Esophagus squamous epithelium (tissue), 5 donors: ENCODE measurements at places on chromosomes 4 and X. TPM values are rescaled to one million over a fixed set of nuclear protein-coding genes. Genes with fewer than 3 reads are reported as not detected.

The NOX1 gene
- not detected for total RNA-seq

DNA sequence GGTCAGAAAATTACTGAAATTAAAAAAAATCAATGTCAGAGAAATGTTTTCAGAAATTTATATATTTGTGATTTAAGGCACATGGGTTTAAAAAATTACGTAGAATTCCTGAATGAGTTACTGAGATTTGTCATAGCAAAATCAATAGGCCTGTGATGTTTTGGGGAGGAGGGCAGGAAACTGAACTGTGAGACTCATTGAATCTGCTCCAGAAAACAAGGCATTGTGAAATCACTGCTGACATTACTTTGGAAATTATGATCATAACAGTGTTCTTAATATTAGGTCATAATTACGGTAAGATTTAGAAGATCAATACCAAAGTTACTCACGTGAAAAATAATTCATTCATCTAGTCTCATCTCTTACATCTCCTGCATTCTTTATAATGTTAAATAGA, 5.3 kb downstream of the FGF5 start:
- H3K4me3 ChIP-seq: no peak overlapping the region
- no peaks in the 10 kb centered on the region for H3K36me3 ChIP-seq
- no peak overlapping the region for H3K27ac ChIP-seq
- H3K4me1 ChIP-seq: peaks cover 16% of the 10 kb centered on the region

DNA sequence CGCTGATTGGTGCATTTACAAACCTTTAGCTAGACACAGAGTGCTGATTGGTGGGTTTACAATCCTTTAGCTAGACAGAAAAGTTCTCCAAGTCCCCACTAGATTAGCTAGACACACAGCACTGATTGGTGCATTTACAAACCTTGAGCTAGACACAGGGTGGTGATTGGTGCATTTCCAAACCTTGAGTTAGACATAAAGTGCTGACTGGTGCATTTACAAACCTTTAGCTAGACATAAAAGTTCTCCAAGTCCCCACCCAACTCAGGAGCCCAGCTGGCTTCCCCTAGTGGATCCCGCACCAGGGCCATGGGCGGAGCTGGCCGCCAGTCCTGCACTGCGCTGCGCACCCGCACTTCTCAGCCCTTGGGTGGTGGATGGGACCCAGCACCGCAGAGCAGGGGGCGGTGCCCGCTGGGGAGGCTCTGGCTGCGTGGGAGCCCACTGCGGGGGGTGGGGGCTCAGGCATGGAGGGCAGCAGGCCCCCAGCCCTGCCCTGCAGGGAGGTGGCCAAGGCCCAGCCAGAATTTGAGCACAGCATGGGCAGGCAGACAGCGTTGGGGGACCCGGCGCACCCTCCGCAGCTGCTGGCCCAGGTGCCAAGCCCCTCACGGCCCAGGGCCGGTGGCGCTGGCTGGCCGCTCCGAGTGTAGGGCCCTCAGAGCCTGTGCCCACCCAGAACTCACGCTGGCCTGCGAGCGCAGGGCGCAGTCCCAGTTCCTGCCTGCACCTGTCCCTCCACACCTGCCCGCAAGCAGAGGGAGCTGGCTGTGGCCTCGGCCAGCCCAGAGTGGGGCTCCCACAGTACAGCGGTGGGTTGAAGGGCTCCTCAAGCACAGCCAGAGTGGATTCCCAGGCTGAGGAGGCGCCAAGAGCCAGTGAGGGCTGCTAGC, 608.9 kb upstream of the LCORL start:
- H3K4me3 ChIP-seq: no peak overlapping the region
- no peaks in the 10 kb centered on the region for H3K36me3 ChIP-seq
- no peaks in the 10 kb centered on the region for H3K4me1 ChIP-seq
- no peaks in the 10 kb centered on the region for H3K27me3 ChIP-seq
- H3K27ac ChIP-seq: no peak overlapping the region

- no peak overlapping the region for H3K4me3 ChIP-seq
- H3K27me3 ChIP-seq: no peaks in the 10 kb centered on the region
These were observed 23.7 kb downstream of the SLC10A6 start for GRCh38 chr4:86825511-86825910.
